Glutamatergic neuron (in vitro differentiated cells): ENCODE measurements at places on chromosomes 12 and 14.

- DNase-seq: no peak
Measured at GRCh38 chr12:57534250-57534649, 11.6 kb downstream of the MBD6 start.

DNA sequence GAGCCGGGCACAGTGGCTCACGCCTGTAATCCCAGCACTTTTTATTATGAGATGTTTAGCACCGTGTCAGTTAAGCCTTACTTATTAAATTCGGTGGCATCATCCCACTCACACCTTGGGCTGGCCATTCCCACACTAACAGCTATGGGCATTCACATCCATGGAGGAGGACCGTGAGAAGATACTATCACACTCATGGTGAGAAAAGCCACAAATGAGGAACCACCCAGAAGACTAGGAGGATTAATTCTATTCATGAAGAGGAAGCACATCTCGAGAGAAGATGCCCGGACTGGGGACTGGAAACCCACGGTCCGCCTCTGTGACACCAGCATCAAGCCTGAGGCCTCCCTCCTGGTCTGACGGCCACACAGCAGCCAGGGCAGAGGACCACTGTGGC lies 4.9 kb downstream of the CDC42BPB start:
- DNase-seq: no peak

DNA sequence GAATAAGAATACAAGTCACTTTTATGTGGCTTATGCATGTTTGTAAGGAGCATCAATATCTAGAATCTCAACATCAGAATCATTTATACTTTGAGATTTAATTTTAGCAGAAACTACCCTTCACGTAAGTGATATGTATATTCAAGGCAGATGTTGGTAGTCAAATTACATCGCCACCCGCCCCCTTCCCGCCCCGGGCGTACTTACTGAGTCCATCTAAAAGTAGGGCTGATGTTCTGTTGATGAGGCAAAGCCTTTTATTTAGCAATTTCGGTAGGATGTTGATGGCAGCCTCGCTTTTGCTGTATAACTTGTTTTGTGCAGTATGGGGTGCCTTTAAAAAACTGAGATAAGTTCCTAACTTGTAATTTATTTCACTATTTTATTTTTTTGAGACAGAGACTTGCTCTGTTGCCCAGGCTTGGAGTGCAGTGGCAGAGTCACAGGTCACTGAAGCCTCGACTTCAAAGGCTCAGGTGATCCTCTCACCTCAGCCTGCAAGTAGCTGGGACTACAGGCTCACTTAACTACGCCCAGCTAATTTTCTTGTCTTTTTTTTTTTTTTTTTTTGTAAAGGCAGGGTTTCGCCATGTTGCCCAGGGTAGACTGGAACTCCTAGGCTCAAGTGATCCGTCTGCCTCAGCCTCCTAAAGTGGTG lies 30.8 kb downstream of the KTN1 start:
- no peak for DNase-seq

DNA sequence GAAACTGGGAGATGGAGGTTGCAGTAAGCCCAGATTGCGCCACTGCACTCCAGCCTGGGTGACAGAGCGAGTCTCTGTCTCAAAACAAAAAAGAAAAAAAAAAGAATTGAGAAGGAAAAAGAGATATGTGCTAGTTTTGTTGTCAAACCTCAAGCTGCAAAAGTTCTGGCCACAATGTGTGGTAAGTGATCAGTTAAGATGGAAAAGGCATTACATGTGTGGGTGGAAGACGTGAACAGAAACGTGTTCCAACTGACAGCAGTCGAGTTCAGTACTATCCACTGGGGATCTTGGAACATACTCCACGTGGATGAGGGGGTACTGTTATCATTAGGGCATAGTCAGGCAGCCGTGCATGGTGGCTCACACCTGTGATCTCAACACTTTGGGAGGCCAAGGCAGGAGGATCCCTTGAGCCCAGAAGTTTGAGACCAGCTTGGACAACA lies 17.3 kb downstream of the GPR68 start:
- DNase-seq: no peak

DNA sequence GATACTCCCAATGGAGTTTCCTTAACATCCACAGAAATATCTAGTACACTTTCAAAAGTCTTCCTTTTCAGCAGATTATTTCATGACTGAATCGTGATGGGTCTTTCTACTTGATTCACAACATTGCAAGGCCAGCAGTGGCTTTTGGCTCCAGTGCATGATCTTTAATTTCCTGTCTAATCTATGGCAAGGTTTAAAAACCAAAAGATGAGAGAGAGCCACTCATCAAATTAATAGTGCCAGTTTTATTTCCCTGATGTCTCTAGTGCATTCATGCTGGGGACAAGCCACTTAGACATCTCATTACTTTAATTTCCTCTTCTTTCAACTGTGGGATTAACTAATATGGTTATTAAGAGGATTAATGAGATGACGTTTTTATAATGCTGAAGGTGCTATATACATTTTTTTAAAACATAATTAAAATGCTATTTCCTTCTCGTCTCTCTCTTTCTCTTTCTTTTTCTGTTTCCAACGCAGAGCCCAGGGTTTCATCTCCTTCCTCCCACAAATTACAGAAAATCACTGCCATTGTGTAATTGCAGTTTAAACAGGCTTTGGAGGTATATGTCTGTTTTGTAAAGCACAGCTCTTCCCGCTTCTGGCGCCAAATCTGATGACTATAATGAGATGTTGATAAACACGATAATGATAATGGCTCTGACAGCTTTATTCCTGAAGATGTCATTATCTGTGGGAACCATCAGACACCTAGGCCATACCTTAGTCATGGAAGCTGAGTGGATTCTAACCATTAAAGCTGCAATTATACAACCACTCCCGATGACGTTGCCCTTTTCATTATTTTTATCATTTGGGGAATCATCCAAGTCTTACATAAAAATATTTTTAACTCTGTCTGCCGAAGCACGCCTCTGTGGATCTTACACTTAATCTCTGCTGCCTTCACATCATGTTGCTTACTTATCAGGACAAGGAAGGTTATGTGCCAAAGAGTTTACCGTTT lies 103.1 kb upstream of the PPM1H start:
- no peak for DNase-seq

GRCh38 chr12:48767047-48767446 lies 21.8 kb downstream of the ADCY6 start:
- no peak for DNase-seq

DNA sequence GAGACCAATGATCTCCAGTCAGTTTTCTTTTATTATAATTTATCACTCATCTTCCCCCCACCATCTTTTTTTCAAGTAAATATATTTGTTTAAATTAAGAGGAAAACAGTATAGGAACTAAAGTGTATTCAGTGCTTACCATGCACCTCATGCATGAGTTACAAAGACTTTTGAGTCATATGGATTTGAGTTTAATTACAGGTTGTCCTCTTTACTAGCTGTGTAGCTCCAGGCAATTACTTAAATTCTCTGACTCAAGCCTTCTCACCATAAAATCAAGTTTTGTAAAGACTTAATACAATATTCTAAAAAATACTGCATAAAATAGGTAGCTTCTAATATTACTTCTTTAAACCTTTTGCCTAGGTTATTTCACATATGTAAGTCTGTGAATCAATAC lies 251.3 kb downstream of the SLC16A7 start:
- no peak for DNase-seq

- DNase-seq: no peak
Measured at GRCh38 chr14:50379563-50379962, 17.1 kb downstream of the CDKL1 start.

- no peak for DNase-seq
Measured at GRCh38 chr12:130413909-130414308, 76.2 kb downstream of the PIWIL1 start.

DNA sequence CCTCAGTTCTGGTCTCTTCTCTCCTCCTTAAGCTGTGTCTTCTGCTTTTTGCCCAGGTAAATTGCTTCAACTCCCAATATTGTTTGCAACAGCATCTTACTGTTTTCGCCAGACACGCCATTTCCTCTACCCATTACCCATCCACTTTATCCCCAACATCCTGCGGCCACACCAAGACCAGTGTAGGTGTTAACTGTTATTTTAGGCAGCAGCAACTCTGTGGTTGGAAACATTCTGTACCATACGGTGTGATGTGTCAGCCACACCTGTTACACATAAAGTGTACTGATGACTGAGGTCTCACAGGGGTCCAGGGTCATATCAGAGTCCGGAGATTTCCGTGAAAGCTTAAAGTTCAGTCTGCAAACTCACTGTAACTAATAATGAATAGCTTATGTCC lies 21.8 kb upstream of the KLRD1 start:
- no peak for DNase-seq

GRCh38 chr12:15356951-15357364 lies 34.6 kb downstream of the PTPRO start:
- DNase-seq: no peak

GRCh38 chr12:90984114-90984513 lies 20.7 kb downstream of the EPYC start:
- no peak for DNase-seq

GRCh38 chr12:10033783-10034545 lies 3.5 kb downstream of the CLEC9A start:
- no peak for DNase-seq

DNA sequence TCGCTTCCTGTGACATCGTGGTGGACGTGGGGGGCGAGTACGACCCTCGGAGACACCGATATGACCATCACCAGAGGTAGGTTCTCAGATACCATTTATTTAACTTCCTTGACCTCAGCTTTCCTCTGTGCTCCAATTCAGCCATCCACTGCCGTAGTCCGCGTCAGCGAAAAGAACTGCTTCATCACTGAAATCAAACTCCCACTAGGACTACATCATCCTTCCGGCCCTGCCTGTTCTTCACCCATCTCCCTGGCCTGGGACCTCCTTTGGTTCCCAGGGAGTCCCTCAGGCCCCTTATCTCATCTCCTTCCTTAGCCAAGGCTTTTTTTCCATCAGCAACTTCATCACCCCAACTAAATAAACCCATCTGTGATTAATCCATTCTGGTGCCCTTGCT lies 692 bp downstream of the MYG1 start:
- no peak for DNase-seq

DNA sequence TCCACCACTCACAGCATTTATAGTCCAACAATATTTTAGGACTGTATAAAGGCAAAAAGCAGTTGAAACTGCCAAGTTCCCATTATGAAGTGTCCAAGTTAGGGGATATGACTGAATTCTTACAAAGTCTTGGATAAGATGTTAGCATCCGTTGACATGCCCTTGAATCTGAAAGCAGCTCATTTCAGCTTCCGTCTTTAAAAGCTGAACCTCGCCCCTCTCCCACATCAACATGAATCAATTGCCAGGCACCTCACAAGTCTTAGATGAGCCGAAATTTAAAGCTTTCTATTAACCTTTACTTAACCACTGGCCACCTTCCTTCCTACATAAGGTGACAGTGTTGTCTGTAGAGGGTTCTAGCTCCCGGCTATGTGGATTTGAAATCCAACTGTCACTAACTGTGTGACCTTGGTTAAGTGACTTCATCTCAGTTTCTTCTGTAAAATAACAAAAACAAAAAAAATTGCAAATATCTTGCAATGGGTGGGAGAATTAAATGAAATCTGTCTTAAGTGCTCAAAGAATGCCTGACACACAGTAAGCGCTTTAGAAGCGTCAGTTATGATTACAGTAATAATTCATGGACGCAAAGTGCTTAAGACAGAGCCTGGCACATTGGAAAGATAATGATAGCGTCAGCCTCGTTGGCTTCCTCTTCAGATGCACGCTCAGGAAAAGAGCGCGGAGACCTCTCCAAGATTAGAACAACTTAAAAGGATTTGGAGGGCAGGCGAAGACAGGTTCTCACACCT lies 1.2 kb downstream of the PPP1CC start:
- no peak for DNase-seq

DNA sequence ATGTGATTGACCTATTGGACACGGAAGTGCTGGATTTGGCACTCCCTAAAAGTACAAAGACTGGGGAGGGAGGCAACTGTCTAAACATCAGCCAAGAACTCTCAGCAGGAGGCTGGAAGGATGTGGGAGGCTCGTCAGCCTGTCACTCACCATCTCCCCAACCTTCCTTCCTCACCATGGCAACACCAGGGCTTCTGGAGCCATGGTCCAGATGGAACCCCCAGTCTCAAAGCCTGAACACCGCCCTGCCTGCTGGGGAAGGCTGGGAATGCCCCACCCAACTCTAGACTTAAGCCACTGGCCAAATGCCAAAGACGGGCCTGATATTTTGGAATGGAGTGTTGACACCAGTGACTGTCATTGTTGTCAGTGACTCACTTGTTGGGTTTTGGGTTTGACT lies 55.3 kb downstream of the GALNT16 start:
- DNase-seq: no peak

DNA sequence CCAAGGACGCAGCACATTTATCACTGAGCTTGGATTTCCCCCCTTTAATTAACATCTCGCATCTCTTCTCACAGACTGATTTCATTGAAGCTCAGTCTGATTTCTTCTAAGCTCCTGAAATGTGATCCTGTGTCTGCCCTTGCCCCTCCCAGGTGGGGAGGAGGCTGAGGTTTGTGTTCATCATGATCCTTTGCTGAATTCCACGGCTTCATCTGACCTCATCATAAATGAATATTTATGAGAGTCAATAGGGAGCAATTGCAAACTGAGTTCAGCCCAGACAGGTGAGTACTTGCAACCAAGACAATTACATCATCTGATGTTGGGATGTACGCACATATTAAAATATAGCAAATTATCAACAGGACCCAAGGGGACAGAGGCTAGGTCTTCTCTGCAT lies 72.4 kb downstream of the MAP1LC3B2 start:
- no peak for DNase-seq

DNA sequence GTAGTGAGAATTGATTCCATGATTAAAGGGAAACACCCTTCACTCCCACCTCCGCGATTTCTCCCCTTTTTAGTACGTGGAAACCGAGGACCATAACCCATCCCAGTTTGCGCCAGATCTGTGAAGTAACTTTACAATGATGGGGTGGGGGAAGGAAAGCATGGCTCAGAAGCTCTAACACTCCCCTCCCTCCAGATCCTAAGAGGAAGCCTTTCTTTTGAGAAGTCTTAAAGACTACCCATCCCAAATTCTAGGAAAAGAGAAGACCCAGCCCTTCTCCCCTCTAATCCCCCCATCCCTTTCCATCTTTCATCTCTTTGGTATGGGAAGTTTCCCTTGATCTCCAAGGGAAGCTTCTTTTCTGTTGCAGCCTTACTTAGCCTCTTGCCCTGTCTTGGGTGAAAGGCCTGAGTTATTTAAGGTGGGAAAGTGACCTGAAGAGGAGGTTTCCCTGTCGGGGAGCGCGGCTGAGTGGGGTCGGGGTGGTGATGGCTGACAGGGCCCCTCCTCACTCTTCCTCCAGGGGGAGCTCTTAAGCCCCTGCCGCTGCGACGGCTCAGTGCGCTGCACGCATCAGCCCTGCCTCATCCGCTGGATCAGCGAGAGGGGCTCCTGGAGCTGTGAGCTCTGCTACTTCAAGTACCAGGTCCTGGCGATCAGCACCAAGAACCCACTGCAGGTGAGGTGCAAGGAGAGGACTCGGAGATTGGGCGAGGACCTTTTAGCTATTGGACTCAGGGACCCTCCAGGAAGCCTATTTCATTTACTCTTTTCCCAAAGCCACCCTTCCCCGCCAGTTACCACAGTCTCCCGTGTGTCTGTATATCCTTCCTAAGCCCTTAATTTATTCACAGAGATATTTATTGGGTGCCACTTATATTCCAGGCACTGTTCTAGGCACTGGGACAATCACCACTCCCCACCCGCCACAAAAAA lies 1.8 kb downstream of the MARCHF9 start:
- DNase-seq: peak; percentile 81

GRCh38 chr12:49868952-49869815 lies 26.3 kb upstream of the BCDIN3D start:
- DNase-seq: peak; percentile 85
